Cardiac muscle cell (in vitro differentiated cells and primary cell): ENCODE measurements at places on chromosomes 5 and 9.

DNA sequence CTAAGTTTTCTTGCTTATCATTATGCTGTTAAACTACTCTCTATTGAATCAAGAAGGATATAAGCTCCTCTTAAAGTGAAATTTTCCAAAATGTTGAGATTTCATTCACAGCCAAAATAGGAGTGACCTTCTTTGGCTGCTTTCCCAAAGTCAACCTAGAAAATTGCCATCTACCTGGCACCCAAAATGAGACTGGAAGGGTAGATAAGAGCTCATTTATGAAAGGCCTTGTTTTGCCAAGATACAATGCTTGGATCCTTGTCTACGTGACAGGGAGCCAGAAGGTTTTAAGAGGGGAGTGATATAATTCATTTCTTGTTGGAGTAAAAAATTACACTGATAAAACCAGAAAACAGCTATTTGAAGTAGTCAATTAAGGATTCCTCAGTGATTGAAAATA, 287.1 kb downstream of the IZUMO3 start:
- no peak for DNase-seq

DNA sequence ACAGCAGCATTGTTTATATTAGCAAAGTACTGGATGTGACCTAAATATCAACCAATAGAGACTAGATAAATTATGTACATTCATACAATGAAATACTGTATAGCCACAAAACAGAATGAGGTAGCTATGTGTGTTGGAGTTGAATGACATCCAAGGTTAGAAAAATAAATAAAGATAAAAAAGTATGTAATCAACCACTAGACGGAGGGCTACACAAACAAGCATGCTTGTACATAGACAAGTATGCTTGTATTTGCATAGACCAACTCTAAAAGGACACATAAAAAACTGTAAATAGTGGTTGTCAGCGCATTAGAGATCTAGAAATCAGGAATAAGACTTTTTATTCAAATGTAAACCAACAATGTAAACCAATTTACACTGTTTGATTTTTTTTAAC, 3.0 kb downstream of the FEM1C start:
- peak; percentile 23 for DNase-seq

DNA sequence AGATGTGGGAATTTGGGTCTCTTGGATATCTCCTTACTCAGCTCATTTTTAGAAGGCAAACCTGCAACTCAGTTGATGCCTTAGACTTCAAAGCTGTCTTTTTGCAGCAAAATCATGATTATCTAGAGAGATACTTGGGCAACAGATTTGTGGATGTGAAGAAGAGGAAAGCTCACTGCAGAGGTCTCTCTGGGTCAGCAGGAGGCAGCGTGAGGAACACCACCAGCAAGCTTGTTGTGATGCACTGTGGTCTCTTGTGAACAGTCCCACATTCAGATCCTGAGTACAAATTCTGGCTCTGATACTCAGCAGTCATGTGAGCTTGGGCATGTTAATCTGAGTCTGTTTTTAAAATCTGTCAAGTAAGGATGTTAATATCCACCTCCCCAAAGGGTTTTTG, 26.3 kb upstream of the DMRT3 start:
- no peak for DNase-seq

- DNase-seq: no peak
These were observed 42.4 kb downstream of the TRIO start for GRCh38 chr5:14185326-14186058.

DNA sequence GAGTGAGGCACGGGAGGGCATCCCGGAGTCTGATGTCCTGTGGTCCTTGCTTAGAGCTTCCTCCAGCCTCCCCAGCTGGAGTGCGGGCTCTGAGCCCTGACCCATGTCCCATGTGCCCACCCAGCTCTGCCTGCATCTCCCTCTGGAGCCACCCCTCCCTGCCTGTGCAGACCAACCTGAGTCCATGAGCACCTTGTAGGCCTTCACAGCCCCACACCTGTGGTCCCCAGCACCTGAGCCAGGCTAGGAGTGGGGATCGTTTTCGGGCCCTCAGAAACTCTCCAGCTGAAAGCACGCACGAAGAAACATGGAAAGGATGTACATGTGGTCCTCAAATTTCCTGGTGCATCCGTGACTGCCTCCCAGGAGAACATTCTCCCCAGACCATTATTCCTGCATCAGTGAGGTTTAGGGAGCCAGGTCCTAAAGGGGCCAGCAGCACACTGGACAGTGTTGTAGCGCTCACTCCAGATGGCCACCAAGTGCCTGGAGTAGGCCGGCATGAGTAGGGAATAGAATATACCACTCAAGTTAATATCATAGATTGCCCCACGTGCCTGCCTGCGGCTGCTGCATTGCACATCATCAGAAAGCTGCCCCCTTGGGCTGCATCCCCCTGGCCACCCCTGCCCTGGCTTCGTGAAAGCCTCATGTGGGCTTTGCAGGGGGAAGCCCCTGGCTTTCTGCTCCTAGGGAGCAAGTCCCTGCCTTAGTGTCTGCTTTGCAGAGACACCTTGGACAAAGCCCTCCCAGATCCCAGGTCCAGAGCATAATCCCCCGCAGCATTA, 80.6 kb downstream of the WNK2 start:
- no peak for DNase-seq

DNA sequence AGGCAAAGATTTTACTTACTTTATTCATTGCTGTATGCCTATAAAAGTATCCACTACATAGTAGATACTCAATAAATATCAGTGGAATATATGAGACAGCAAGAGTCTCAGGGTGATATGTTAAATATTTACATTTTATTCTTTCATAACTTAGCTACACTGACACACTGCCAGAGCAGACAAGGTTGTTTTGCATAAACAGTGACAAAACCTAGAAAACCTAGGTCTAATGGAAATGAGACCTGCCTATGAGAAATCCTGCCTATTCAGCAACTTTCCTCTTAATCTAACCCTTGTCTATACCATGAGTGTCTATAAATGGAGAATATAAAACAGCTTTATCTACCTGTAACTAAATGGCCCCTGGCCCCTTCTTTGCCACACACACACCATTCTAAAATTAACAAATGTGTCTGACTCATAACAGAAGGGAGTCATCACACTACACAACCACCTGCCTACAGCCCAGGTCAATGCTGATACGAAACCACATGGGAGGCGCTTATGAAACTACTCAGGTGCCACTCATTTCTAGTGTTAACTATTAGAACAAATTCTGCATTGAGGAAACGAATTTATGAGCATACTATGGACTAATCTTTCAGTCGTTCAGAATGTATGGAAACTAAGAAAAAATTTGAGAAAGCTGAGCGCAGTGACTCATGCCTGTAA, 60.3 kb downstream of the UBAP2 start:
- DNase-seq: no peak

GRCh38 chr9:81461196-81461595, 228.2 kb downstream of the TLE1 start:
- DNase-seq: peak; percentile 56

- DNase-seq: no peak
These were observed 191.3 kb downstream of the TTC39B start for GRCh38 chr9:15115702-15116101.

- DNase-seq: no peak
These were observed 71.0 kb downstream of the NREP start for GRCh38 chr5:111685969-111686368.

DNA sequence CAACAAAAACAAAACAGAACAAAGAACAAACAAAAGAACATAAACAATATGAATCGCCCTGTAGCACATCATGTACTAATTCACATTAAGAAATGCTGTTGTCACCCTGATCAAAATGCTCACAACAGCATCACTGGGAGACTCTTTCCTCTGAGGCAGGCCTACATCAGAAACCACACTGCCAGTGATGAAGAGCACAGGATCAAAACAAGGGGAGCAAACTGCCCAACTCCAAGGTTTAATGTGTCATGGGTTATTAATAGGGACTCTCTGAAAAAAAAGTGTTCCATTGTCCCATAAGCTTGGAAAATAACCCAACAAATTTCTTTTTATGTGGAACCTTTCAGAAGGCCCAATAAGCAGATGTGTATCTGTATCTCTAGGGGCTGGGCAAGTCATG, 74.2 kb downstream of the PTPN3 start:
- DNase-seq: no peak

GRCh38 chr5:124297826-124298225, 448.6 kb downstream of the ZNF608 start:
- DNase-seq: no peak

GRCh38 chr5:96651948-96652753, 10.0 kb upstream of the CAST start:
- DNase-seq: no peak

DNA sequence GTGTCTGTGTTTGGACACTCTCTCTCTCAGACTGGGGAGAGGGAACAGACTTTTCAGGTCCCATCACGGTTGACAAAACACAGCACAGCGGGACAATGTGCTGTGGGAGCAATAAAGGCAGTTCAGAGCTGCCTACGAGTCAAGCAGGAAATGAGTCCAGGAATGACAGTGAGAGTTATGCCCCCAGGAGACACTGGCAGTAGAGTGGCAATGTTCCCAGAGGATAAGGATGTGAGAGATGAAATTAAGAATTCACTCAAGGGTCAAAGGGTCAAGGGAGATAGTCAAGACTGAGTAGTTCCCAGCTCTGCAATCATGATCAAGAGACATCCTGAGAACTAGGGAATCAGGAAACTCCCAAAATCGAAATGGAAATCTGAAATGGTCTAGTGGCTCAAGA, 156.1 kb downstream of the LURAP1L start:
- DNase-seq: no peak

DNA sequence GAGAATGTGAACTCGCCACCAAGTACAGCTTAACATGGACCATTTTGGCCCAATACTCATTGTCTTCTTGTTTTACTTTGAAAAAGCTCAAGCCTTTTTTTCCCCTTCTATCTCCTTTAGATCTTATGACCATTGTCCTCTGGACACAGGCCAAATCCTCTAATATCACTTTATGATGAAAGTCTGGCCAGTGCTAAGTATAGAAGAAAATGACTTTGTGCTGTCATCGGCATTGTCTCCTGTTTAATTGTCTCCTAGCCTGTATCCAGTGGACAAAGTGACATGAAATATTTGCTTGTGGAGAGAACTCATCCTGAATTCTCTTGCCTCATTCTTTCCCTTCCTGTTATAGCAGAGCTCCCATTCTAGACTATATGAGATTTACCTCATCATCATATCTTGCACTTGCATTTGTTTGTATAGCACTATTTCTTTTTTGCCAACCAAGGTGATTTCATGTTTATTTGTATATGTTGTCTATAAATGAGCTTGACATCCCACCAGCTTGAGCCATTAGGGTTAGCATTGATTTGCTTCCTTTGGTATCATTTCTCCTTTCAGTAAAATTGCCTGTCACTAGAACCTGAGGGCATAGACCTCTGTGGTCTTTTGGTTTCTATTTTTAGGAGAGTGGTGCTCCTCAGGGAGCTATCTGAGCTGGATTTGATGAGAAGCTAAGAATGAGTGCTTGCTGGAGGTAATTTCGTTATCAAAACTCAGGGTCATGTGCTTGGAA, 18.8 kb upstream of the TNFAIP8 start:
- DNase-seq: no peak

DNA sequence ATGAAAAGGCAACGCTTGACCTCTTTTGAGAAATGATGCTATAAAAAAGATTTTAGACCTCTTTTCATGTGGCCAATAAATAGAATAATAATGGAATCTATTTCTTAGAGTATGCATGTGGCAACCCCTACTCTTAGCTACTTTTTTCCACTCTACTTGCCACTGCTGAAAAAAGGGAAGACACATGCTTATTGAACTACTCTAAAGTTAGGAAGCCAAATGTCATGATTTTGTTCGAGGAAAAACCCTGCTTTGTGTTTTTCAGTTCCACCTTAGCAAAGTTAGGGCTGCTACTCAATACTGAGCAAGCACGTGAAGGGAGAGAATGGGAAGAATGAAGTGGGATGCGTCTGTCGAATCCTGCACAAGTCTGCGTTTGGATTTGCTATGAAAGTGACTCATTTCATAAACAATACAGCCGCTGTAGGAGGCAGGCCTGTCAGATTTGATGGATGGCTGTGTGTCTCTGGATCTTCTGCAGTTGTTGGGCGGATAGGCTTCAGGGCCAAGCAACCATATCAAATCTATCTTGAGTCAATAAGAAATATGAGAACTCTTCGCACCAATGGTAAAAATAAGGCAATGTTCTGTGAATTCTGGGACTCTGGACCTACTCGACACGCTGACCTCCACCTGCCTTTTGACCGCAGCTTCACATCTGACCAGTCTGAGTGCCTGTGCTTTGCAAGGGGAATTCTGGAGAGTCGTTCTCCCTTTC, 333.6 kb downstream of the PIK3R1 start:
- DNase-seq: peak; percentile 57

DNA sequence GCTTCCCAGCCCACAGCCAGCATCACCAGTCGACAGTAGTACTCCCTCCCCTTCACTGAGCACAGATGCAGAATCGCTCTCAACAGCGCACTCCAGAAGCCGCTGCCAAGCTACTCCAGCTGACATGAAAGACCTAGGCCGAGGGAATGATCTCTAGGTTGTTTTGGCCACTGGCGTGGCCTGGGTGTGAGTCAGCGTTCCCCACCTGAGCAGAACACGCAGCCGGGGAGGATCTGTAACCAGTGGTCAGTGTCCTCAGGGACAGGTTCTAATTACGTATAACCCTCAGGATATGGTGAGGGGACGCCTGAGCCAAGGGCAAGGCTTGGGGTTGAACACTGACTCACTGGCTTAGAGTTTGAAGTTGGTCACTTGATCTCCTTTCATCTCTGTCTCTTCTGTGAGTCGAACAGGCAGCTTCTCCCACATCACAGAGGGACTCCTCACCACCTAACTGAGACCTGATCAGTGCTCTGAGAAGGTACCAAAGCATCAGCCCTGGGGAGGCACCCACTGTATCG, 76.9 kb upstream of the IL17B start:
- peak; percentile 74 for DNase-seq

GRCh38 chr5:10874541-10874940, 113.5 kb upstream of the DAP start:
- DNase-seq: no peak

DNA sequence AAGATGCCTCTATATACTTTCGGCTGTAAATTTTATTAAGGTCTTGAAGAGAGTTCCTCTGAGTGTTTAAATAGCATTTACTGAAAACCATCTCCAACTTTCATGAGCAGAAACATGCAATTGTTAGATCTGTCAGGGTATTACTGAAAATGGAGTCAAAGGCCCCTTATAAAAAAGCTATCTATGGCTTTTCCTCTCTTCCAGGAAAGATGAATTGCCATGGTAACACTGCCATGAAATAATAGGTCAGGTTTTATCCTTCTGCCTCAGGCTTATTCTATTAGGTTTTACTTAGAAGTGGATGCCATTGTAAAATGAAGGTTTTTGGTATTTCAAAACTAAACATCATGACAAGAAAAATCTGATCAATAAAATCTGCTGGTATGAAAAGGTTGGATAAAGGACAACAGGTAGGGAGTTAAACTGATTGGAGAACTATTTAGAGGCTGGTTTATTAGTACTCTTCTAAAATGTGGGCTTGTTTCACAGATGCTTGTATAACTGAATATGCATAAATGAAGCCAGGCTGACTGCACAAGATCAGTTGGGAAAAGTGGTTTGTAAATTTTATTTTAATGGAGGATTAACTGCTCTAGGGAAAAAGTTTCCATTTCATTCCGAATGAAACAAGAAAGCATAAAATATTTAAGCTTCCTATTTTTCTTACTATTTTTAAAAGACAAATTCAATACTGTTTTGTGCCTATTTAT, 135.5 kb downstream of the RAB3C start:
- no peak for DNase-seq
